Activated gamma-delta T cell treated with Interleukin-2 at 50 U/mL for 16 hours (primary cell): ENCODE measurements at places on chromosomes 7 and 10.
A peak's percentile ranks its signal among the peaks of the same experiment; 100 is the strongest.

- no peak for DNase-seq
Observed at GRCh38 chr7:1977876-1978441, 254.8 kb downstream of the MAD1L1 start.

DNA sequence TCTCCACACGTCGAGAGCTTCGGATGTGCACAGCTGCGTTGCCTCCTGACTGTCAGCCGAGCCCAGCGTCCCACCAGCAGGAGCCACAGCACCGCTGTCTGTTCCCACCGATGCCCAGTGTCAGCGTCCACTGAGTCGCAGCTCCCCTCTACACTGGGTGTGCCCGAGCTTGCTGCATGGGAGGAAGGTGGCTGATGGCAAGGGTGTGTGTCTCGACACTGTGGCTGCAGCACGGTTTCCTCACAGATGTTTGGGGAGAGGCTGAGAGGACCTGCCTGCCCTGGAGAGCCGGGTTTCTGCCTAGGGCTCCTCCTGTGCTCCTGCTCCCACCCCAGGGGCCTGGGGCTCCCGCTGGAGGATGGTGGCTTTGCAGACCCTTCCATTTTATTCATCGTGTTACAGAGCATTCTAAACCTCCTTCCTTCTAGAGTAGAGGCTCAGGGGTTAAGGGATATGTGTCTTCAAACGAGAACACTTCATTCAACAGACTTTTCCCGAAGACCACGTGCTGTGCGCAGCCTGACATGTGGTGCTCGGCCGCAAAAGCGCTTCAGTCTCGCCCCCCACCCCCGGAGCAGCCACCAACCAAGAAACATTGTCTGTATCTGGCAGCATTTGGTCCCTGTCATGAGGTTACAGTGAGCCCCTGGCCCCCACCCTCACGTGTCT, 384.8 kb downstream of the DNAJB6 start:
- DNase-seq = no peak

DNA sequence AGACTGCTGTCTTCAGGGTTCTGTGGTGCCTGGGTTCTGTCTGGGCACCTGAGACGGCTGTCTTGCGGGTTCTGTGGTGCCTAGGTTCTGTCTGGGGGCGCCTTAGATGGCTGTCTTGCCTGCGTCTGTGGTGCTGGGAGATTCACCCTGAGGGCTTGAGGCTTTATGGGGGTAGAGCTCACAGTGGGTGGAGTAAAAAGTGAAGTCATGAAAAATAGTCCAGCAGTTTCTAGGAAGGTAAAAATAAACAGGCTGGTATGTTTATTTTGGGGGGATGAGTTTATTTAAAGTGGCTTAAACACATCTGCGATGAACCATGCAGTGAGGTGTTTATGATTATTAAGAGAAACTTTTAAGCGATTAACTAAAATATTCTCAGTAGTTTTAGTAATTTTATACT, 64.2 kb downstream of the NKX6-2 start:
- no peak for DNase-seq

GRCh38 chr7:111043561-111043960, 47.4 kb upstream of the LRRN3 start:
- no peak for DNase-seq

DNA sequence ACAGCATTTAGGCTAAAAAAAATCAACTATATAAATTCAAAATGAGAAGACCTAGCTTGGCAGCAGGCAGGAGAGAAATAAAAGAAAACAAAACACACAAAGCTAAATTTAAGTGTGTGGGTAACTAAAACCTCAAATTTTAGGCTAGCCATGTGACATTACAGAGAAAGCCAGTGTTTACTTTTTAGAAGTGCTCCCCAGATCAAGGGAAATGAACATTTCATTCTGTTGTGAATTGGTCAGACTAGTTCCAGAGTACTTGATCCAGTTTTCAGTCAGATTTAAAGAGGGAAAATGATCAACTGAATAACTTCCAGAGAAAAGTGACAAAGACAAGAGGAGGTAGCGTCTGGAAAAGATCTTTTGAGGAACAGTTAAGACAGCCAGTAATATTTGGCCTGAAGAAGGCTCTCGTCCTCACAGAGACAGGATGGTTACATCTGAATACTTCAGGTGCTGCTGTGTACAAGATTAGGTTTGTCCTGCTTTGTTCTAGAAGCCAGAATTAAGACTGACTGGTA, 563.4 kb downstream of the KCNMA1 start:
- DNase-seq = no peak

DNA sequence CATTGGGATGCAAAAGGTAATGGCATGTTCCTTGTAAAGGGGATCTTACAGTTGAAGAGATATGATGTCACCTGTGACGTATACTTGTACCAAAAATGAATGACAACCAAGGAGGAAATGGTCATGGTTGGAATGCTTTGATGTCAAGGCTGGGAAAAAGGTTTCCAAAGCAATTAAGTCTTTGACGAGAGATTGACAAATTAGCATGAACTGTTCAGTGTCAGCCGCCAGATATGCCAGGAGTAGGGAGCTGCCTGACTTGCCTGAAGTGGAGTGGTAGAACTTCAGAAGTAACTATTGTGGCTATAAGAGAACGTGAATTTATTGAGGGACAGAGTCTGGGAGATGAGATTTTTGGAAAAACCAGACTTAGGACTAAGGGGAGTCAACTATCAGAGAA, 88.1 kb downstream of the SEPTIN7 start:
- DNase-seq = no peak

DNA sequence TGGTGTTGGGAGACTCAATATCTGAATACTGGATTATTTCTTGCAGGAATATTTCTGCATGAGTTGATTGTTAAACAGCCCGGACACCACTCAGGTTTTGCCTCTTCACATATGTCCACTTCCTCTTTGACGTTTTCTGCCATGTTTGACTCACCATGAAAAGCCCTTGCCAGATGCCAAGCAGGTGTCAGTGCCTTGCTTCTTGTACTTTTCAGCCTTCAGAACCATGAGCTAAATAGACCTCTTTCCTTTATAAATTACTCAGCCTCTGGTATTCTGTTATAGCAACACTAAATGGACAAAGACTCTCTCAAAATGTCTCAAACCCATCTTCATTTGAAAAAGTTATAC, 24.7 kb upstream of the MACC1 start:
- DNase-seq = no peak

- DNase-seq = no peak
Observed at GRCh38 chr10:12579954-12580858, 230.9 kb downstream of the CAMK1D start.

- DNase-seq = peak; percentile 21
Observed at GRCh38 chr7:28661826-28662595, 249.7 kb downstream of the CREB5 start.

DNA sequence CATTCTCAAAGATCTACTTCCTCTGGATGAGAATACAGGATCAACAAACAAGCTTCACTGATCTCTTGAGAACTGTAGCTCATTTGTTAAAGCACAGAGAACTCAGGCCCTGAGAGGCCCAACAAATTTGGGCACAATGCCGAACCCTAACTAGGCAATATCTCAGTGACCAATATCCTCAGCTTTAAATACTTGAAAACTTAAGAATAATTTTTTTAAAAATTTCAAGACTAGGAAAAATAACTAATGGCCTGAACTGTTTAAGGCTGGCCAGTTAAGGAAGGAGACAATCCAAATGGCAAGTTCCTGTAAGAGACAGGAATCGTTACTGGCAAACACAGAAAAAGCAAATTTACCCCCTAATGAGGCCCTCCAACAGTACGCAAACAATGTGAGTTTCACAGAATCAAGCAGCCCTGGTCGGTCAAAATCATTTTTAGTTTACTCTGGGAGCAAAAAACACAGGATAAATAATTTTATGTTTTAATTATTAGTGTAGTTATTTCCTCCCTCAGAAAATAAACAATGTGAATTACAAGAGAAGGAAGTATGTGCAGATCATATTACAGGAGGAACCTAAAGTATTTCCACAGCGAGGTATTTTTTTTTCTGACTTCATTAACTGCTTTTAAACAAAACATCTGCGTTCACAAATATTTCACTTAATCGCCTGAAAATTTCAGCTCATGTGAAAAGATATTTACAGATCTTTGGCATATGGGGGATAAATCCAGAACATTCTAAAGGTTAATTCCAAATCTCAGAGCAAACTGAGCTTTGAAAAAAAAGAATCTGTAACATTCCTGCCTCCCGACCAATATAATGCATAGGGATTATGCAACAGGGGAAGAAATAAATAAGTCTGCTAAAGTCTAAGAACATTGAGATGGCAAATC, 39.5 kb downstream of the NT5C2 start:
- DNase-seq = no peak

- no peak for DNase-seq
Observed at GRCh38 chr10:113151190-113151666, 201.2 kb downstream of the TCF7L2 start.

DNA sequence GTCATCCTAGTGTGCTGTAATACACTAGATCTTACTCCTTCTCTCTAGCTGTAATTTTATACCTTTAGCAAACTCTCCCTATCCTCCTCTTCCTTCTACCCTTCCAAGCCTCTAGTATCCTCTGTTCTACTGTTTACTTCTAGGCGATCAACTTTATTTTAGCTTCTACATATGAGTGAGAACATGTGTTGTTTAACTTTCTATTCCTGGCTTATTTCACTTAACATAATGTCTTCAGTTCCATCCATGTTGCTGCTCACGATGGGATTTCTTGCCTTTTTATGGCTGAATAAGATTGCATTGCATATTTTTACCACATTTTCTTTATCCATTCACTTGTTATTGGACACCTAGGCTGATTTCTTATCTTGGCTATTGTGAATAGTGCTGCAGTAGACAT, 318.6 kb downstream of the MALRD1 start:
- DNase-seq = no peak

- no peak for DNase-seq
Observed at GRCh38 chr10:12644380-12645144, 295.2 kb downstream of the CAMK1D start.

DNA sequence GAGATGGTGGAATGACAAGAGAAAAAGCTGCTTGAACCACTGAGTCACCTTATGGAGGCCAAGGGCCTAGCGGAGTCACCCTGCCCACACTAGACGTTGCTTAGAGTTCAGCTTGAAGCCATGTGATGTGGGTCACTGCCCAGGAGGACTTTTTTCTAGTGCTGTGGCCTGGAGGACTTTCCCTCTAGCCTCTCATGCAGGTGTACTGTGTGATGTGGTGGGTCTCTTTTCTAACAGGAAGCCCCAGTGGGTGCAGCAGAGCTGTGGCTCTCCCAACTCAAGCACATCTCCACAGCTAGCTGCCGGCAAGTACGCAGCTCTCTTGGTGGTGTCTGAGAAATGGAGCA, 13.6 kb downstream of the POR start:
- DNase-seq = peak; percentile 39

DNA sequence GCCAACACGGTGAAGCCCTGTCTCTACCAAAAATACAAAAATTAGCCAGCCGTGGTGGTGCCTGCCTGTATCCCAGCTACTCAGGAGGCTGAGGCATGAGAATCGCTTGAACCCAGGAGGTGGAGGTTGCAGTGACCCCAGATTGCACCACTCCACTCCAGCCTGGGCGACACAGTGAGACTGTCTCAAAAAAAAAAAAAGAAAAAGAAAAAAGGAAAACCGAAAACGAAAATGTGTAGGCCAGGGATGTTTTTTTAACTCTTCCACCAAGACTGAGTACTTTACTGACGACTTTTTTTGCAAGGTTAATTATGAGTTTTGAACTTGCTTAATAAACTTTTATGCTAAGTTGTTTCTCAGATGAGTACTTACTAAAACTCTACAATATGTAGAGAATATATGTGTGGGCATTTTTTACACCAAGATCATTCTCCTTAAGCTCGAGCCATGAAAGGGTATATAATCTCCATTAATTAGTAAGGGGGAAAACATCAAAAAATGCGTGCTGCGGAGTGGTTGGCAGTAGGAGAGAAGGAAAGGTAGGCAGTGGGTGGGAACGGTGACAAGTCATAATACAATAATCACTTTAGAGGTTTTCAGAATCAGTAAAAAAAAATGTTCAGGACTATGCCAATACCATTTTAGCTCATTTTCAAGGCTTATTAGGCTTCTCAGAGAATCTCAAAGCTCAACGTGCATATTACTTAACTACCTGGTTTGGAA, 8.6 kb upstream of the ADRB1 start:
- no peak for DNase-seq

DNA sequence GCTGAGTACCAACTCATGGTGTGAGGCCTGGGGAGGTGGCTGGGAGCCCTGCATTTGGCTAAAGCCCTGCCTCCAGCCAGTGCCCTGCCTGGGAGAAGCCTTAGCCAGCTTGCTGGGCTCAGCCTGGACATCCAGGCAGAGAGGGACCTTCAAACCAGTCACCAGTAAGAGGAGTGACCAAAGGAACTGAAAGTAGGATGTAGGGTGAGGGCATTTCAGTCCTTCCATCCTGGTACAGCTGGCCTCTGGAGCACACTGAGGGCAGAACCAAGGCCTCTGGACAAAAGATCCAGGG, 124.8 kb downstream of the ADCY1 start:
- no peak for DNase-seq

DNA sequence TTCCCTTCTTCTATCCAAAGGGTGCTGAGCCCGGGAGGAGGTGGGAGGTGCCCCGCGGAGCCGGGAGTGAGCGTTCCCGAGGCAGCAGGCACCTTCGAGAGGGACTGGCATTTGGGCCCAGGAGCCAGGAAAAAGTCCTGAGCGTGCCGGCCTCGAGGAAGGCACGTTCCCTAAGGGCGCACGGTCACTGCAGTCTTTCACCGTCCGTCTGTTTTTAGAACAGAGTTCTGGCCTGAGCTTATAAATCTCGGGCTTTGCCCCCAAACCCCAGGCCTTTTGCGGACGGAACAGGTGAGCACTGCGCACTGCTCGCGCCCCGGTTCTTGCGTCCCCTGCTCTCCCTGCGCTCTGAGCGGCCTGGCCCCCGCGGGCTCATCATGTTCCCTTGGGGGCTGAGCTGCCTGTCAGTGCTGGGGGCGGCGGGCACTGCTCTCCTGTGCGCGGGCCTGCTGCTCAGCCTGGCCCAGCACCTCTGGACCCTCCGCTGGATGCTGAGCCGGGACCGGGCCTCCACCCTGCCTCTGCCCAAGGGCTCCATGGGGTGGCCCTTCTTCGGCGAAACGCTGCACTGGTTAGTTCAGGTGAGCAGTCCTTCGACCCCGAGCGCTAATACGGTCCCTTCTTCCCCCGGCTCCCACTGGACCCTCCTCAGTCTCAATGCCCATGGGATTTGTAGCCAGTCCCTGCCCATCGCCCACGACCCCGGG, 442 bp downstream of the CYP26C1 start:
- DNase-seq = no peak

GRCh38 chr7:562374-562675, 42.7 kb upstream of the PDGFA start:
- no peak for DNase-seq
